Gastroesophageal sphincter (tissue), 4 donors: ENCODE measurements at places on chromosomes 16 and 17. TPM values are rescaled to one million over a fixed set of nuclear protein-coding genes. Genes with fewer than 3 reads are reported as not detected.

The RNF112 gene
- 3.7 TPM for total RNA-seq

The KRT31 gene
- total RNA-seq = not detected

The NECAB2 gene
- not detected for total RNA-seq

The CD300LB gene
- 1.0 TPM for total RNA-seq

The SECTM1 gene
- 22.3 TPM for total RNA-seq

The SULT1A4 gene
- total RNA-seq = 22.2 TPM

The FLII gene
- total RNA-seq = 328 TPM

The CFAP97D1 gene
- total RNA-seq = not detected

The HEATR9 gene
- total RNA-seq = not detected

DNA sequence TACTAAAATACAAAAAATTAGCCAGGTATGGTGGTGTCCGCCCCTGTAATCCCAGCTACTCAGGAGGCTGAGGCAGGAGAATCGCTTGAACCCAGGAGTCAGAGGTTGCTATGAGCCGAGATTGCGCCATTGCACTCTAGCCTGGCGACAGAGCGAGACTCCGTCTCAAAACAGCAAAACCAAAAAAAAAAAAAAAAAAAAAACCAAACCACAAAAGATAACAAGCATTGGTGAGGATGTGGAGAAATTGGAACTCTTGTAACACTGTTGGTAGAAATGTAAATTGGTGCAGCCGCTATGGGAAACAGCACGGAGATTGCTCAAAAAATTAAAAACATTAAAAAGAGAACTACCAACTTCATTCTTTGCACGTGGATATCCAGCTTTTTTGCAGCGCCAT, 119.4 kb downstream of the OR1D5 start:
- H3K36me3 ChIP-seq = no peaks in the 10 kb centered on the region
- H3K27ac ChIP-seq = no peak overlapping the region
- no peak overlapping the region for H3K4me3 ChIP-seq
- no peaks in the 10 kb centered on the region for H3K27me3 ChIP-seq

DNA sequence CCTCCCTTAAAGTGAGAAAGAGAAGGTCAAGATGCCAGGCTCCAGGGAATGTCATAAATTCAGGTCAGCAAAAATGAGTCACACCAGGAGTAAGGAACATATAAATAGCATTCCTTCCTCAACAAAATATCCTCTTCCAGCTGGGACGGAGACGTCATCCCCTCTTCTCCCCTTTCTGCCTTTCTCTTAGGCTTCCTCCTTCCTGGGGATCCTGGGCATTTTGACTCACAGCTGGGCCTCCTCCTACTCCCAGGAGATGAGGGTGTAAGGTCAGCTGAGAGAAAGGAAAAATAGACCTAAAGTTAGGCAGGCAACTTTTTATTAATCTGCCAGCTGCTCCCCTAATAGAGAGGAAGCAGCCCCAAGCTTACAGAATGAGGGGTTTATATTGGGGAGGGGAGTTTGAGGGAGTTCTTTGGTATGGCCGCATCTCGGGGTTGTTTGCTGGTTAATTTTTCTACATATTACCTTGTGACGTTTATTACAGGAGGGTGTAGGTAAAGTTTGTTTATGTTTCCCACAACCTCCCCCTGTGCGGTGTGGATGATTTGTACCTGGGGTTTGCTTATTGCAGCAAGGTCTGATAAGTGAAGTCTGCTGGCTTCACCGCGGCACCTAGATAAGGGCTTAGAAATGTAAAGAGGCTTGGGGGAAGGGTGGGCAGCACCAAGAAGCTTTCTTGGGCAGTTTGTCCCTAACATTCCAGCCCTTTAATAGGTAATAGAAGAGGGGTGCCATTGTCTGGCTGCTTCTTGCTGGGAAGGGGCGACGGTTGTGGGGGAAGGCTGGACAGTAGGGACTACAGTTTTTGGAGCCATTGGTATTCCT, 7.1 kb upstream of the ZNF747 start:
- no peaks in the 10 kb centered on the region for H3K4me1 ChIP-seq
- H3K36me3 ChIP-seq = no peaks in the 10 kb centered on the region
- no peaks in the 10 kb centered on the region for H3K27me3 ChIP-seq
- no peak for ATAC-seq

- ATAC-seq = no peak
- no peak overlapping the region for H3K4me3 ChIP-seq
- no peak overlapping the region for H3K27ac ChIP-seq
- peaks cover 11% of the 10 kb centered on the region for H3K4me1 ChIP-seq
- H3K36me3 ChIP-seq = peaks cover 5% of the 10 kb centered on the region
These were observed 18.8 kb downstream of the ZCCHC14 start for GRCh38 chr16:87474017-87474416.

- H3K27ac ChIP-seq = peak overlapping the region; percentile 98
- peaks cover 17% of the 10 kb centered on the region for H3K4me1 ChIP-seq
- ATAC-seq = peak; percentile 64
- H3K27me3 ChIP-seq = no peaks in the 10 kb centered on the region
These were observed 8.3 kb downstream of the CUEDC1 start for GRCh38 chr17:57946798-57947358.

GRCh38 chr16:67179421-67180080, 4.2 kb downstream of the MATCAP1 start:
- no peaks in the 10 kb centered on the region for H3K36me3 ChIP-seq
- H3K27me3 ChIP-seq = no peaks in the 10 kb centered on the region
- no peak overlapping the region for H3K4me3 ChIP-seq
- no peak for ATAC-seq
- no peak overlapping the region for H3K27ac ChIP-seq
- peaks cover 18% of the 10 kb centered on the region for H3K4me1 ChIP-seq

GRCh38 chr16:73161977-73162376, 114.0 kb upstream of the ZFHX3 start:
- no peaks in the 10 kb centered on the region for H3K36me3 ChIP-seq
- no peak overlapping the region for H3K27ac ChIP-seq

- H3K27ac ChIP-seq = peak overlapping the region; percentile 56
- H3K4me3 ChIP-seq = no peak overlapping the region
- peaks cover 69% of the 10 kb centered on the region for H3K4me1 ChIP-seq
- H3K27me3 ChIP-seq = no peaks in the 10 kb centered on the region
- ATAC-seq = no peak
These were observed 83.0 kb downstream of the ANKRD11 start for GRCh38 chr16:89407282-89407924.

- H3K27me3 ChIP-seq = peaks cover 44% of the 10 kb centered on the region
- no peak for ATAC-seq
- H3K4me3 ChIP-seq = no peak overlapping the region
- H3K4me1 ChIP-seq = no peaks in the 10 kb centered on the region
- H3K27ac ChIP-seq = no peak overlapping the region
These were observed 102.4 kb upstream of the CRHR1 start for GRCh38 chr17:45681706-45682105.

DNA sequence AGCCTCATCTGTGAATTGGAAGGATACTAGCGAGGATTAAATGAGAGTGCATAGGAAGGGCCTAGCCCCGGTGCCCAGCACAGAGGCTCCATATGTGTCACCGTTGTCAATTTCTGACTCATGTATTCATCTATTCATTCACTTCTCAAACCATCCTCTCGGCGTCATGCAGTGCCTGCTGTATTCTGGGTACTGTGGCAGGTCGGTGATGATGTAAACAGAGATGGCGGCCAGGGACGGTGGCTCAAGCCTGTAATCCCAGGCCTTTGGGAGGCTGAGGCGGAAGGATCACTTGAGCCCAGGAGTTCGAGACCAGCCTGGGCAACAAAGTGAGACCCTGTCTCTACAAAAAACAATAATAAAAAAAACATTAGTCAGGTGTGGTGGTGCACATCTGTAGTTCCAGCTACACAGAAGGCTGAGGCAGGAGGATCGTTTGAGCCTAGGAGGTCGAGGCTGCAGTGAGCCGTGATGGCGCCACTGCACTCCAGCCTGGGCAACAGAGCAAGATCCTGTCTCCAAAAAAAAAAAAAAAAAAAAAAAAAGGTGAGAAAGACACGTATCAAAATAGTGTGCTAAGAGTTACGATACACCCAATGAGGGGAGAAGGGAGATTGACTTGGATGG, 4.3 kb upstream of the PPP1R1B start:
- ATAC-seq = no peak
- no peak overlapping the region for H3K27ac ChIP-seq
- no peak overlapping the region for H3K4me3 ChIP-seq
- no peaks in the 10 kb centered on the region for H3K4me1 ChIP-seq
- H3K36me3 ChIP-seq = no peaks in the 10 kb centered on the region

DNA sequence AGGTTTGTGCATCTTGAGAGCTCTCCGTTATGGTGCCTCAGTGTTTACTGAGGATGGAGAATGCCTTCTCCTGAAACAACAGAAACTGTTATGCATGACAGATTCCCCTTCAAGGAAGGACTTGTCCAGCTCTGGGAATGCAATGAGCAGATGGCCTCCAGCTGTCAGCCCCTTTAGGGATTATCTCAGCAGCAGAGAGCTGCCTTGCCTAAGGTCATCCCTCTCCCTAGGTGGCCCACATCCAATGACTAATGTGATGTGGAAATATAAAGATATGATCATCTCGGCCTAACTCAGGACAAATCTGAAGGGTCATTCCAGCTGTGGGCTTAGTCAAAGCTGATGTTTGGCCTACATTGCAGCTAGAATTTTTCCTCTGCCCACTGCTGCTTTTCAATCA, 214.3 kb upstream of the N4BP1 start:
- H3K36me3 ChIP-seq = no peaks in the 10 kb centered on the region
- no peak overlapping the region for H3K27ac ChIP-seq
- no peak overlapping the region for H3K4me3 ChIP-seq
- H3K4me1 ChIP-seq = no peaks in the 10 kb centered on the region
- H3K27me3 ChIP-seq = no peaks in the 10 kb centered on the region

- H3K36me3 ChIP-seq = no peaks in the 10 kb centered on the region
- H3K4me1 ChIP-seq = no peaks in the 10 kb centered on the region
- peaks cover 8% of the 10 kb centered on the region for H3K27me3 ChIP-seq
- H3K27ac ChIP-seq = no peak overlapping the region
These were observed 63.8 kb downstream of the GSG1L start for GRCh38 chr16:27999687-28000086.

DNA sequence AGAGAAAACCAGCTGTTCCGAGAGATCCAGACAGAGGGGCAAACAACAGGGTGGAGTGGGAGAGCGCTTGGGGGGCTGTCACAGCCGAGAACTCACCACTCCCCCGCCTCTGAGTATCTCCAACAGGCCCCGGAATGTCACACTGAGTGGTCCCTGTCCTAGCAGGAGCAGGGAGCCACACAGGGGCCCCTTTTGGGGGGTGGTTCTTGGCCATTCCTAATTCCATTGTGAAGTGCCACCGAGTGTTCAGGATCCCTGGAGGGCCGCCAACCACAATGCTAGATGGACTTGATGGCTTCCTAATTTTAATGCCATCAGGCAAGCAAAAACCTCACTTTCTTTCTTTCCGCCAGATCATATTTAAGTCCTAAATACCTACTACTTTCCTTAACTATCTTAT, 16.8 kb downstream of the ABCA3 start:
- H3K4me3 ChIP-seq = no peak overlapping the region
- no peak for ATAC-seq
- no peaks in the 10 kb centered on the region for H3K27me3 ChIP-seq
- H3K4me1 ChIP-seq = no peaks in the 10 kb centered on the region
- H3K36me3 ChIP-seq = peaks cover 84% of the 10 kb centered on the region

- no peak overlapping the region for H3K4me3 ChIP-seq
- H3K27me3 ChIP-seq = no peaks in the 10 kb centered on the region
- no peaks in the 10 kb centered on the region for H3K36me3 ChIP-seq
- no peak overlapping the region for H3K27ac ChIP-seq
These were observed 136.7 kb upstream of the FAM20A start for GRCh38 chr17:68737761-68738443.

DNA sequence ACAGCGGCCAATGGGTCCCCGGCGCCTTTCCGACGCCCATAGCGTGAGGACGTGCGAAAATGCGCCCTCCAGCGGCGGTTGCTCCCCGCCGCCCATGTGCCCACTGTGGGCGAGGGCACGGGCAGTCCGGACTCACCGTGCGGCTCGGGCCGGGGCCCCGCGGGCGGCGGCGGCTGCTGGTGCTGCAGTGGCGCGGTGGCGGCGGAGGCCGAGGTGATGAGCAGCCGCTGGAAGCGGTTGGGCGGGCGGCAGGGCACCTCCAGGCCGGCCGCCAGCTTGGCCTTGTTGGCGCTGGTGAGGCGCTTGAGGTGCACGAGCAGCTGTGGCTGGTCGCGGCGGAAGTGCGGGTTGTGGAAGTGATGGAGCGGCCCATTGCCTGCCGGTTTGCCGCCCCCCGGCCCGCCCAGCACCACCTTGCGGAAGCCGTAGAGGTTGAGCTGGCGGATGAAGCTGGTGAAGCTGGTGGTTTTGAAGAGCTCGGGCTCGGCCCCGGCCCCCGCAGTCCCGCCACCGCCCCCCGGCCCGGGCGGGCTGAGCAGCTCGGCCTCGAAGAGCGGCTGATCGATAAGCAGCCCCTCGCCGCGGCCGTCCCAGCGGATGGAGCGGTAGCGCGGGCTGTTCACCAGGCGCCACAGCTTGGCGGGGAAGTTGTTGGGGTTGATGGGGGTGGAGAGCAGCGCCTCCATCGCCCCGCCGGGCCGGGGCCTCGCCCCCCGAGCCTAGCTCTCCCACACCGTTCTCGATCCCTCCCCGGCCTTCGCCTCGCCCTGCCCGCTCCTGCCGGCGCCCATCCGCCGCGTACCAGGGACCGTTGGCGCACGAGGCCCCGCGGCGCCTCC, at the start of gene HSF5:
TSS of gene HSF5 (minus strand) at position 820 of the 839 bp plus-strand sequence. CDS start at position 686, 134 bp downstream.
- no peaks in the 10 kb centered on the region for H3K27me3 ChIP-seq
- no peak within 1 kb of the TSS for H3K27ac ChIP-seq
- peaks cover 10% of the 10 kb centered on the region for H3K4me1 ChIP-seq

DNA sequence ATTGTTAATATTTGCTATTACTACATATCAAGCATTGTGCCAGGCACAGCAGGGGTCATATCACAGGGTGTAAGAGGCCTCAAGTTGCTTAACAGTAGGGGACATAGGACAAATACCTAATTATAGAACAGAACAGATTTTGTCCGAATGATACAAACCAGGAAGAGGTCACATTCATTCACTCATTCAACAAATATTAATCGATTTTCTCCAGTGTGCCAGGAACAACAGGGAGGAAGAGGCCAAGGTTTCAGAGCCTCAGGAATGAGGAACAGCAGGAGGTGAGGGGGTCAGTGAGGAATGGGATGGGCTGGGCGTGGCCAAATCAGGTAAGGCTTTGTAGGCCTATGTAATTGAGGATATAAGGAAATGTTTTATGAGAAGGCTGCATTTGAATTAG, 11.2 kb upstream of the CHST4 start:
- no peak overlapping the region for H3K27ac ChIP-seq
- H3K36me3 ChIP-seq = no peaks in the 10 kb centered on the region
- ATAC-seq = no peak
- H3K4me3 ChIP-seq = no peak overlapping the region
- peaks cover 7% of the 10 kb centered on the region for H3K27me3 ChIP-seq
